ENCODE measurements at places on chromosomes 6 and 20.

- DNase-seq: no peak
These were observed 26.8 kb upstream of the GLP1R start for GRCh38 chr6:39021779-39022178.

- DNase-seq: no peak
These were observed 76.1 kb upstream of the GPR6 start for GRCh38 chr6:109901976-109902375.

DNA sequence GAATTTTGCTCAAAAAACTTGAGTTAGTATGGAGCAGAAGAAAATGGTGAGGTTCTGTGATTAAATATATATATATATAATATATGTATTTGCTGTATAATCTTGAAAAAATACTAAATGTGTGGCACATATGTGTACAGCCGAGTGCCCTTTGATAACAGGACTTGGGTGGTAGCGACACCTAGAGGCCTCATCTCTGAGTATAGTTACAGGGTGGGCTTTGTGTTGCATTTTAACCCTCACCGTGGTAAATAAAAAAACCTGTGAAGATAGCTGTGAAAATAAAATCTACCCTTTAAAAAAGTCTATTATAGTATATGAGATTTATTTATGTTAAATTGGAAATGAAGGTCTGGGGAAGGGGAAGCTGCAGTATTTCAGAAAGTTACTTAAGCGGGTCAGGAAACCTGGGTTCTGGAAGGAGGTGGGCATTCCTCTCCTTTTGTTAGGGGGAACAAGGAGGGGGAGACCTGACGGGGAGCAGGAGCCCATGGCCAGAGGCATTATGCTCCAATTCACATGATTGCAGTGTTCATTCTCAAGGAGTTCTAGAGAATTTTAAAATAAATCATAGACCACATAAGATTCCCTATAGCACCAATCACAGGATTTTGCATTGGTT lies 82.7 kb downstream of the SH3BGRL2 start:
- DNase-seq: peak; percentile 20

- no peak for DNase-seq
These were observed 15.7 kb upstream of the ENPP1 start for GRCh38 chr6:131792091-131792496.

- DNase-seq: no peak
These were observed 73.6 kb downstream of the MYLK4 start for GRCh38 chr6:2677080-2677593.

DNA sequence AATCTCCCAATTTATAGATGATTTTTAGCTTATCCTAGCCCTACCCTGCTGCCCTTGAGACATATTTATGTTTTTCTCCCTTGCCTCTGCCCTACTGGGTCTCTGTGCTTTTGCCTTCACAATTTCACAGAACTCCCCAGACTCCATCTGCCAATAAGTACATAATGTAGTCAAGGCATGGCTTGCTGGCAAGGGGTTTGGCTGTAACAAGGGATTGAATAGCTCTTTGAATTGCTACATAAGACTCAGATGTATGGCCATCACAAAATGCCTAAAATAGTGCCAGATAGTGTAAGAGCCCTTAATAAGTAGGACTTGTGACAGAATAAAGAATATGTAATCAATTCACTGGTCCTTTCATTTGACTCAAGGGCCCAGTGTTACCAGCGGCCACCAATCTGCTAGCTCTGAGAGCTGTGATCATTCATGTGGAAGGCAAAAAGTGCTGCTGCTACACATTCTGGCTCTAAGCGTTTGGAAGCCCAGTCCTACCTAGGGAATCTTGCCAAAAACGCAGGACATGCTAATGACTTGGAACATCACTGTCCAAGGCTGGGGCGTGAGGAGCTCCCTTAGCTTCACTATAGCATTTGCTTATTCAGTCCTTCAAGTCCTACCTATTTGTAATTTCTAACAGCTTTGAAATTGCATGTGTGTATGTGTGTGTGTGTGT lies 20.5 kb downstream of the CLVS2 start:
- no peak for DNase-seq

- no peak for DNase-seq
These were observed 113.3 kb upstream of the FRMD1 start for GRCh38 chr6:168192195-168192900.

DNA sequence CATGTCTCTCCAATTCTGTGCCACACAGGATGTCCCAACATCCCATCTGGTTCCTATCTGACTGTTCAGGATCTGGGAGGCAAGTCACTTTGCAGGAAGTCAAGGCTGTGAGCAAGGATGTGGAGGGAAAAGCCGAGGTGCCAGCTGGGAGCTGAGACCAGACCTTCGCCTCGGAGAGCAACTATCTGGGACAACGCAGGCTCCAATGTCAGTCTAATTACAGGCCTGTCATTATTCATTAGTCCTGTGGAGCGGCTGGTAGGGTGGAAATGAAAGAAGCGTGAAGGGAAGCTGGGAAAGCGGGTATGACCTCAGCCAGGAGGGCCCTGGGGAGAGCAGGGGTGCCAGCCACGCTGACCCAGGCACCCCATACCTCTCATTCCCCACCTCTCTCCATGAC lies 147.3 kb downstream of the UNC5CL start:
- DNase-seq: no peak

- no peak for DNase-seq
These were observed 134.4 kb downstream of the LRRC1 start for GRCh38 chr6:53929041-53929820.

GRCh38 chr6:42338744-42339222 lies 112.9 kb downstream of the TRERF1 start:
- no peak for DNase-seq

- DNase-seq: no peak
These were observed 22.3 kb upstream of the RSPO3 start for GRCh38 chr6:127096167-127096566.

GRCh38 chr6:105509506-105510331 lies 106.8 kb upstream of the PREP start:
- DNase-seq: peak; percentile 11

- no peak for DNase-seq
These were observed 29.2 kb downstream of the MBOAT1 start for GRCh38 chr6:20182926-20183521.
